ENCODE measurements at places on chromosomes 7 and 10.

DNA sequence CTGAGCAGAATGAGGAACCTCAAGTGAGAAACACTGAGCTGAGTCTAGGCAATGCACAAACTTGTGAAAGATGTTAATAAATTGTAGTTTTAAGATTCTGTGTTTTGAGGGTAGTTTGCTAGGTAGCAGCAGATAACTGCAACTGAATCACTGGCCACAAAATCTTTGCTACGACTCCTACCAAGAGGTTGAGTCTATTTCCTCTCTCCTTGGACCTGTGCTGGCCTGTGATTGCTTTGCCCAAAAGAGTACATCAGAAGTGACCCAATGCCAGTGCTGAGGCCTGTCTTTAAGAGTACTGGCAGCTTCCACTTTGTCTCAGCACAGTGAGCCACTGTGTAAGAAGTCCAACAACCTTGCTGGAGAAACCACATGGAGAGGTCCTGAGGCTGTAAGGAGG is 11.9 kb upstream of the TSPAN13 start:
- H3K4me1 ChIP-seq: no peaks in the 10 kb centered on the region
- no peaks in the 10 kb centered on the region for H3K36me3 ChIP-seq
- no peak overlapping the region for H3K4me3 ChIP-seq
- H3K27ac ChIP-seq: no peak overlapping the region
- no peak for DNase-seq
- H3K27me3 ChIP-seq: no peaks in the 10 kb centered on the region

GRCh38 chr7:137838706-137839315 is 8.0 kb downstream of the DGKI start:
- peaks cover 31% of the 10 kb centered on the region for H3K27me3 ChIP-seq
- no peaks in the 10 kb centered on the region for H3K4me1 ChIP-seq
- DNase-seq: no peak
- no peak overlapping the region for H3K4me3 ChIP-seq

- DNase-seq: no peak
- H3K27me3 ChIP-seq: no peaks in the 10 kb centered on the region
- H3K27ac ChIP-seq: no peak overlapping the region
- no peaks in the 10 kb centered on the region for H3K36me3 ChIP-seq
- H3K4me1 ChIP-seq: no peaks in the 10 kb centered on the region
- no peak overlapping the region for H3K4me3 ChIP-seq
These were observed 414.8 kb downstream of the RPS24 start for GRCh38 chr10:78448470-78448869.

GRCh38 chr10:11578802-11579255 is 32.6 kb downstream of the USP6NL start:
- no peaks in the 10 kb centered on the region for H3K27me3 ChIP-seq
- no peaks in the 10 kb centered on the region for H3K36me3 ChIP-seq
- H3K4me1 ChIP-seq: no peaks in the 10 kb centered on the region
- H3K4me3 ChIP-seq: no peak overlapping the region
- H3K27ac ChIP-seq: no peak overlapping the region

DNA sequence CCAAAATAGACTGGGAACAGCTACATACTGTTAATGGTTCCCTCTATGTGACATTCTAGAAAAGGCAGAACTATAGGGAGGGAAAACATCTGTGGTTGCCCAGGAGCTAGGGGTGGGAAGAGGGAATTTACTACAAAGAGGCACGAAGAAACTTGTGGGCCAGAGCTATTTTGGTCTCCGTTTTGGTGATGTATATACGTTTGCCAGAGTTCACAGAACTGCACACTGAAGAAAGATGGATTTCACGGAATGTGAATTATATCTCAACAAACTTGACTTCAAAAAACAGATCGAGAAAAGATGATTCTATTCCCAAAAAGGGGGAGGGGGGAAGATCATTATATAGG is 386 bp upstream of the AS3MT start:
- H3K36me3 ChIP-seq: peaks cover 4% of the 10 kb centered on the region
- H3K4me1 ChIP-seq: peaks cover 9% of the 10 kb centered on the region
- peaks cover 17% of the 10 kb centered on the region for H3K27me3 ChIP-seq
- DNase-seq: no peak

DNA sequence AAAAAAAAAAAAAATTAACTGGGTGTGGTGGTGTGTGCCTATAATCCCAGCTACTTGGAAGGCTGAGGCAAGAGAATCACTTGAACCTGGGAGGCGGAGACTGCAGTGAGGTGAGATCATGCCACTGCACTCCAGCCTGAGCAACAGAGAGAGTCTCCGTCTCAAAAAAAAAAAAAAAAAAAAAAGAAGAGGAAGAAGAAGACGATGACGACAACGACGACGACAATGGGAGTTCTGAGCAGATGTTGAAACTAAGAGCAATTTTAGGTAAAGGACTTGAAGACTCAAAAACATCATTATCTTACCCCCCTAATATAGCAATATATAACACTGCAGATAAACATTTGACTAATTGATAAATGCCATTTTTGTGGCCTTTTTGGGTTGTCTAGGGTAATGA is 39.5 kb upstream of the PPP1R17 start:
- H3K4me1 ChIP-seq: no peaks in the 10 kb centered on the region
- H3K4me3 ChIP-seq: no peak overlapping the region
- H3K36me3 ChIP-seq: no peaks in the 10 kb centered on the region
- H3K27me3 ChIP-seq: no peaks in the 10 kb centered on the region
- no peak for DNase-seq

DNA sequence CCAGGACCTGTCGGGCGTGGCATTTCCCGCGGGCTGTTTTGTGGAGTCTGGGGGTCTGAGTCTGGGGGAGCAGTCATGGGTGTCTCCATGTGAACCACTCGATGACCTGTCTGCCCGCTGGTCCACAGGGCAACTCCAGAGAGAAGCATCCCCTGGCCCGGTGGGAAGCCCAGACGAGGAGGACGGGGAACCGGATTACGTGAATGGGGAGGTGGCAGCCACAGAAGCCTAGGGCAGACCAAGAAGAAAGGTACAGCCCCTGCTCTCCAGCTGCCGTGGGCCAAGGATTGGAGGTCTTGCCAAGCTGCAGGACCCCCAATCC is 14.7 kb downstream of the LAT2 start:
- H3K36me3 ChIP-seq: peaks cover 5% of the 10 kb centered on the region
- peaks cover 6% of the 10 kb centered on the region for H3K4me1 ChIP-seq
- no peak for DNase-seq
- no peak overlapping the region for H3K27ac ChIP-seq

- H3K27ac ChIP-seq: no peak overlapping the region
- H3K36me3 ChIP-seq: no peaks in the 10 kb centered on the region
- no peak overlapping the region for H3K4me3 ChIP-seq
These were observed 185.3 kb upstream of the PCLO start for GRCh38 chr7:83347945-83348444.

GRCh38 chr10:117483056-117483590 is 59.4 kb upstream of the EMX2 start:
- no peaks in the 10 kb centered on the region for H3K4me1 ChIP-seq
- H3K36me3 ChIP-seq: no peaks in the 10 kb centered on the region
- no peak overlapping the region for H3K27ac ChIP-seq

- no peaks in the 10 kb centered on the region for H3K27me3 ChIP-seq
- peaks cover 15% of the 10 kb centered on the region for H3K4me1 ChIP-seq
- H3K4me3 ChIP-seq: peak overlapping the region; percentile 76
These were observed 647 bp upstream of the GSAP start for GRCh38 chr7:77416621-77417371.

GRCh38 chr10:59335497-59335896 is 26.9 kb downstream of the FAM13C start:
- no peaks in the 10 kb centered on the region for H3K27me3 ChIP-seq
- H3K36me3 ChIP-seq: no peaks in the 10 kb centered on the region
- no peak overlapping the region for H3K4me3 ChIP-seq
- no peaks in the 10 kb centered on the region for H3K4me1 ChIP-seq
- DNase-seq: no peak
- H3K27ac ChIP-seq: no peak overlapping the region

DNA sequence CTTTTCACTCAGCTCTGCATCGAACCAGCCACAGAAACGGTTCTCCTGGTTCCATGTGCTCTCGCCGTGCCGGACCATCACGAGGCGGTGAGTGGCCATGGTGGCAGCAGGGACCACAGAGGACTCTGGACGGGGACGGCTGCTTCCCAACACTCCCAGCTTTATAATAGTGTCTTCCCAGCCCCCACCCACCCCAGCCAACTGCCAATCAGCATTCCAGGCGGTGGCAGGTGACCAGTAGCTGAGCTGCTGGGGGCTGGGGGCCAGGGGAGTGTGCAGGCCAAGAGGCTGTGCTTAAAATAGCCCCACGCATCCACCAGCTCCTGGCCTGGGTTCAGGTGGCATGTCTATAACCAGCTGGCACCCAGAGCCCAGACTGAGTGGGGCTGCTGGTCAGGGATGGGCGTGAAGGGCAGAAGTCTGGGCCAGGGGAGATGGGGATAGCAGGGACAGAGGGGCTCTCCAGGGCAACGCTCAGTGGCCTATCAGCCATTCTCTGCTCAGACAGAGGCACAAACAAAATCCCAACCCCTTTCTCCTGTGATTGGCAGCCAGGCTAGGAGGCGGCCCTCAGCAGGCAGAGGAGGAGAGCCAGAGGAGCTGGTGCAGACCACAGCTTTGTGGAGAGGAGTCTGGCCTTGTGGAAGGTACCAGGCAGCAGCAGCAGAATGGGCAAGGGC is at the start of gene PGAM2:
Gene PGAM2, minus strand, starts transcription at position 137 of the 680 bp plus-strand sequence. Its CDS starts 38 bp downstream, at position 99.
- H3K4me1 ChIP-seq: peaks cover 29% of the 10 kb centered on the region
- H3K27me3 ChIP-seq: no peaks in the 10 kb centered on the region
- H3K27ac ChIP-seq: no peak within 1 kb of the TSS
- DNase-seq: no peak

DNA sequence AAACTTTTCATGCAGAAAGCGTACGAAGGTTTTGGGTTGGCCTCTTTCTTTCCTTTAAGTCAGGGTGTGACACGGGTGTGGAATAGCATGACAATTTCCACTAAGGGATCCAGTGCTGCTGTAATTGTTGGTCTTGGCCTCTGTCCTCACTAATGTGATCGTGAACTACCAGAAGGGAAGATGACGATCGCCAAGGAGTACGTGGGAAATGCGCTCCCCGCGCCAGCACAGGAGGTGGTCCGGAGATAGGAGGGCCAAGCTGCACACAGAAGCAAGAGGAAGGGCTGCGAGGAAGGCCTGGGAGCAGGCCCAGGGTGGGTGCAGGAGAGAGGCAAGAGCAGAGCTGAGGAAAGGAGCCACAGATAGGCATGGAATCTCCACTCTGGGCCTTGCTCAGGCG is 79.7 kb upstream of the PODXL start:
- H3K27me3 ChIP-seq: no peaks in the 10 kb centered on the region
- no peaks in the 10 kb centered on the region for H3K4me1 ChIP-seq
- H3K36me3 ChIP-seq: no peaks in the 10 kb centered on the region
- DNase-seq: no peak
- H3K4me3 ChIP-seq: no peak overlapping the region
- no peak overlapping the region for H3K27ac ChIP-seq

DNA sequence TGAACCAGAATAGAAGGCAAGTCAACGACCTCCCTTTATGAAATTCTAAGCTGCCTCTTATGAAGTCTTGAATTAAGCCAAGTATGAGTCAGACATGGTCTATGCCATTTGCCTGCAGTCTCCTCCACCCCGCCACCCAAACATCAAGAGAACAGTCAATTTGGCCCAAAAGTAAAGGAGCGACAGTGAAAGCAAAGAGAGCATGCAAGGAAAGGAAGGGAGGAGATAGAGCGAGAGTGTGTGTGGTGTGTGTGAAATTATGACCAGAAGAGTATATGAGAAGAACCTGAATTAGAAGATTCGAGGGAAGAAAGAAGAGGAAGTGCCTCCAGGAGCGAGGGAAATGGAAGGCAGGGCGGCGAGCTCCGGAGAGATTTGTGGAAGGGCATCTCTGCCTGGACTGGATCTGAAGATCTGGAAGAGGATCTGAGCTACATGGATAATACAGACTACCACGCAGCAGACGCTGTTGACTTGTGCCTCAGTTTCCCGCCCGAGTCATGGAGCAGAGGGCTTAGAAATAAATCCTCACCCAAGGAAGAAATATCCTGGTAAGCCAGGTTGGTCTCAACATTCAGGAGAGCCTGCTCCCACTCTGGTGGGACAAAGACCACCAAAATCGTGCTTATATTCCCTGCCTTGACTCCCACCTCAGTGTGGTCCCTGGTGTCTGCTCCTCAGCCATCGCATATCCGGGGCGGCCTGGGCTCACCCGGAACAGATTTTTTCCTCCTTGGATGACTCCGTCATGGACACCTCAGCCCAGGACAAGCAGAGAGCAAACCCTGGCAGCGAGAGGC is 459 bp downstream of the ZDHHC6 start:
- H3K36me3 ChIP-seq: peaks cover 33% of the 10 kb centered on the region
- H3K27ac ChIP-seq: peak overlapping the region; percentile 79
- H3K4me3 ChIP-seq: peak overlapping the region; percentile 87
- DNase-seq: no peak
- no peaks in the 10 kb centered on the region for H3K27me3 ChIP-seq

- H3K4me1 ChIP-seq: no peaks in the 10 kb centered on the region
- no peak overlapping the region for H3K4me3 ChIP-seq
- DNase-seq: no peak
- H3K36me3 ChIP-seq: no peaks in the 10 kb centered on the region
These were observed 314.4 kb downstream of the PTPRN2 start for GRCh38 chr7:158273138-158273651.

- no peak for DNase-seq
- H3K27me3 ChIP-seq: no peaks in the 10 kb centered on the region
- peaks cover 27% of the 10 kb centered on the region for H3K4me1 ChIP-seq
- peaks cover 5% of the 10 kb centered on the region for H3K36me3 ChIP-seq
These were observed 5.6 kb downstream of the DENND11 start for GRCh38 chr7:141696348-141696747.

DNA sequence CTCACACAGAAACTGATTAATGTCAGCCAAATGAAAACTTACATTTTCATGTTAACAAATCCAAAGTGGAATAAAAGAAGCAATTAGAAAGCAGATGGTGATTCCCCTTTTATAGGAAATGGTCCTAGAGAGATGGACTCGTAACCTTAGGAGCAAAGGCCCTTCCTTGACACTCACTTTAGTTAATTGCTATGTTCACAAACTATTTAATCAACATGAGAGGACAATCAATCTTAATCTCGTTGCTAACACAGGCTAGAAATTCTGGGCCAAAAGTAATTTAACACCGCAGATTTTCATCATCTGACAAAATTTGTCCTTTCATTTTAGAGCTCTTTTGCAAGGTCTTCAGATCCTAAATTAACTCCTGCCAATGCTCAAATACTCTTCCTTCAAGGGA is 64.0 kb upstream of the DNAJB12 start:
- no peak overlapping the region for H3K27ac ChIP-seq
- peaks cover 17% of the 10 kb centered on the region for H3K36me3 ChIP-seq
- no peak overlapping the region for H3K4me3 ChIP-seq
- H3K27me3 ChIP-seq: no peaks in the 10 kb centered on the region
